Cortex of kidney (tissue), 1 donor: ENCODE measurements at places on chromosomes 7 and 10.

DNA sequence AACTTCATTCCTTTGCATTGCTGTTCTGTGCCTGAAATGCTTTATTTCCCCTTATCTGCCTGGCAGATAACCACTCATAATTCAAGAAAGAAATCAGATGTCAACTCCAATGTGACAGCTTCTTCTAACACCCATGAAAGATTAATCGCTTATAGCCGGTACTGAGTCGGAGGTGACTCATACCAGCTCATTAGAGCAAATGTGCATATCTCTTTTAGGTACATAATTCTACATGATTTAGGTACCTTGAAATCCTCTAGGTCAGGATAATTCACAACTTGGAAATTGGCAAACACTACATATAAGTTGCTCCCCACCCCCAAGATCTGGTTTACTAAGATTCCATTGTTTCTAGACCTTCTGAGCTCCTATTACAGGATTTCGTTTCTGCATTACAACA lies 554.4 kb upstream of the SORCS1 start:
- DNase-seq: no peak

GRCh38 chr10:131667047-131667446 lies 233.8 kb upstream of the PPP2R2D start:
- DNase-seq: no peak

DNA sequence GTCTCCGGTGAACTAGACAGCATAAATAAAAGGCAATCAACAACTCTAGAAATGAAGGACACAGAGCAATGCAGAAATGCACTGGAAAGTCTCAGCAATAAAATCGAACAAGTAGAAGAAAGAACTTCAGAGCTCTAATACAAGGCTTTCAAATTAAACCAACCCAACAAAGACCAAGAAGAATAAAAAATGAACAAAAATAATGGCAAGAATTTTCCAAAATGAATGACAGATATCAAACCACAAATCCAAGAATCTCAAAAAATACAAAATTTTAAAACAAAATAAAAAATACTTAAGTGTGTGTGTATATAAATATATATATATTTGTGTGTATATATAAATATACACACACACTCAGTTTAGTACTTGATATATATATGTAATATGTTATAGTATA lies 110.8 kb downstream of the IQUB start:
- DNase-seq: no peak

DNA sequence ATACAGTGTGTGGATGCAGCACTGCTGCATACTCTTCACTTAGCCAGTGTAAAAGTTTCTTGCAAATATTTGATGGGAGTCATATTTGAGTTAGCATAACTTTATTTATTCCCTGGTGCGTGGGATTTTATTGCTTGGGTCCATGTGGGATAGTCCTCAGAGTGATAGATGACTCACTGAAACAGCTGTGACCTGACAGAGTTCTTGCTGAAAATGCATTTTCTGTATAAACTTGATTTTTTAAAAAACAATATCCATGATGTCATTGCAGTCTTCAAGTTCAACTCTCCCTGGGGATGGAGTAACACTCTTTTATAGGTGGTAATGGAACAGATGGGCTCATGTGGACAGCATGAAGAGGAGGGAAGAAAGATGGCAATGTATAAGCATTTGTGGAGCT lies 310.0 kb downstream of the PPP1R3A start:
- no peak for DNase-seq

DNA sequence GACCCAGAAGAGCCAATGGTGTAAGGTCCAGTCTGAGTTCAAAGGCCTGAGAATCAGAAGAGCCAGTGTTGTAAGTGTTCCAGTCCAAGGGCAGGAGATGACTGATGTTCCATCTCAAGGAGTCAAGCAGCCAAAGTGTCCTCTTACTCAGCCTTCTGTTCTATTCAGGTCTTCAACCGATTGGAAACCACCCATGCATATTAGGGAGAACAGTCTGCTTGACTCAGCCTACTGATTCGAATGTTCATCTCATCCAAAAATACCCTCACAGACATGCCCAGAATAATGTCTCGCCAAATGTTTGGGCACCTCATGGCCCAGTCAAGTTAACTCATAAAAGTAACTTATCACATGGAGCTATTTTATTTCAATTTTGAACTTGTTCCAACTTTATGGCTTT lies 2.9 kb upstream of the WDFY4 start:
- no peak for DNase-seq

DNA sequence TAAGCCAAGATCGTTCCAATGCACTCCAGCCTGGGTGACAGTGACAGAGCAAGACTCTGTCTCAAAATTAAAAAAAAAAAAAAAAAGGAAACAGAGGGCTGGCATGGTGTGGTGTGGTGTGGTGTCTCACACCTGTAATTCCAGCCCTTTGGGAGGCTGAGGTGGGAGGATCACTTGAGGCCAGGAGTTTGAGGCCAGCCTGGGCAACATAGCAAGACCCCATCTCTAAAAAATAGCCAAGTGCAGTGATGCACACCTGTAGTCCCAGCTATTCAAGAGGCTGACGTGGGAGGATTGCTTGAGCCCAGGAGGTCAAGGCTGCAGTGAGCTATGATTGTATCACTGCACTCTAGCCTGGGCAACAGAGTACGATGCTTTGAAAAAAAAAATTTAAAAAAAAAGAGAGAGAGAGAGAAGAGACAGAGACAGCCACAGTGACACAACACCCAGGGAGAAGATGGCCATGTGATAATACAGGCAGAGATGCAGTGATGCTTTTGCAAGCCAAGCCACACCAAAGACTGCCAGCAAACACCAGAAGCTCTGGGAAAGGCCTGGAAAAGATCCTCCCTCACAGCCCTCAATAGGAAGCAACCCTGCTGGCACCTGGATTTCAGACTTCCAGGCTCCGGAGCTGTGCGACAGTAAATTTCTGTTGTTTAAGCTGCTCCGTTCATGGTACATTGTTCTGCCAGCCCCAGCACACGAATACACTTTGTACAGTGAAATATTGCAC lies 19.3 kb upstream of the SRRM3 start:
- DNase-seq: no peak

- DNase-seq: no peak
These were observed 333.6 kb downstream of the ADARB2 start for GRCh38 chr10:1403508-1404322.
